ENCODE measurements at places on chromosomes 6 and 20.

GRCh38 chr6:165817148-165817547, 154.1 kb upstream of the PDE10A start:
- DNase-seq, result no peak

DNA sequence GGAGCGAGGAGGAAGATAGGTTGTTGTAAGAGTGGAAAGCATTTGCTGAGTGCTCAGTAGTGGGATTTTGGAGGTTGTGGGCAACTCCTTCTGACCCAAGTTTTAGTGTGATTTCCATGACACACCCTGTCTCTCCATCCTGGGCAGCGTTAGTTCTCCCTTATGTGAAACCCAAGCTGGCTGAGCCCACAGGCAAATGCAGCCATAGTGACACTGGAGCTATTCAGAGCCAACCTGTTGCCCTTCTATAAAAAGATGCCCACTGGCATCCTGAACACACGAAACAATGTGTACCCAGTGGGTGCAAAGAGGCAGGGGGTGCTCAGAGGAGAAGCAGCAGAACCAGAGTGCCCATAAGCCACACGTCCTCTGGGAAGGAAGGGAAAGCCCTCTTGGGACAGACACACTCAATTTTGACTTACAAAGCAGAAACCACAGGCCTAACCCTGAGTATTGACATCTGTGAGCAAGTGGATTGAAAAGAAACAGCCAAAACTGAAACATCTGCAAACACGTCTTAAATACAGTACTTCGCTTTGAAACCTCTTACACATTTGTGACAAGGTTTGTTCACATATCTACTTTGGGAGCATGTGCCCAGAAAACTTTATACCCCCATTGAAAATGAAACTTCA, 54.6 kb downstream of the BPIFB1 start:
- no peak for DNase-seq

- DNase-seq, result no peak
Observed at GRCh38 chr20:2930538-2930937, 57.3 kb downstream of the PTPRA start.

- DNase-seq, result no peak
Observed at GRCh38 chr6:109912118-109912517, 66.0 kb upstream of the GPR6 start.

DNA sequence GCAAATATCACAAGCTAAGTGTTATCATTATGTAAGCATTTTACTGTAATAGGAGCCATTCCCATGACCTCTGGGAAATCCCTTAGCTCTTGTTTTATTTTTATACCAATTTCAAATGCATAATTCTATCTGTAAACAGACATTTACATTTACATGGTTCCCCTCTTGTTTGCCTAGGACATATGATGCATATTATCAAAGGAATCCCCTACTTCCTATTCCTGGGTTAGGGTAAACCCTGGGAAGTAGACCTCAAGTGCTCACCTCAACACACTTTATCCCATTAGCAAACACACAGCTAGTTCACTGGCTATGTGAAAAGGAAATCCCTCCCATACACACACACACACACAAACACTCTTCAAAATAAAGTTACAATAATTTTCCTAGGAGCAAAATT, 27.1 kb downstream of the PDE10A start:
- no peak for DNase-seq

Measured in NCI-H1436 (cell line).